ENCODE measurements at places on chromosomes 13 and 19.

GRCh38 chr13:111132948-111133347 lies 17.8 kb downstream of the ARHGEF7 start:
- DNase-seq: no peak

GRCh38 chr19:36113894-36114720 lies 568 bp downstream of the POLR2I start:
- peak; percentile 16 for DNase-seq

DNA sequence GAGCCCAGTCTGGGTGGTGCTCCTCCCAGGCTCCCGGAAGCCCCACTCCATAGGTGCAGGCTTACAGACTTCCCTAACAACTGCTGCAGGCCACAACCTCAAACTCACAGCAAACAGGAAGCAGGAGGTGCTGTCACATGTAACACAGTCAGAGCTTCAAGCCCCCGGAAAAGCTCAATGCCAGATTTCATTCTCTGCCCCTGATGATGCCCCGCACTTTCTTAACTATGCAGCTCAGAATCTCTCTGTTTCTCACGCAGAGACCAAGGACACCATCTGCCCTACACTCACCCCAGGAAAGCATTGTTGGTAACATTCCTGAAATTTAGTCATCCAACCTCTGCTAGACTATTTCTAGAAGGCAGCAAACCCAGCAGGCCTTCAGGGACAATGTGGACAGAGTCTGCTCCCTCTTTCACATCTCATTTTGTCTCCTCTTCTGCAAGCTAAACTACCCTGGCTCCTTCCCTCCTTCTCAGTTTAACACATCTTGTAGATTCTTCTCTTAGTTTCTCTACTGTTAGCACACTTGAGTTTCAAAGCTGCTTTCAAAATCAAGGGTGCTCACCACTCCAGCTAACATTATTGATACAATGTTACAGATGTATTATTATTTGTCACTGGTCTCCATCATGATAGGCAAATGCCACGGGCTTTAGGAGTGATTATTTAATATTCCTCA lies 162.5 kb downstream of the KCTD12 start:
- no peak for DNase-seq

DNA sequence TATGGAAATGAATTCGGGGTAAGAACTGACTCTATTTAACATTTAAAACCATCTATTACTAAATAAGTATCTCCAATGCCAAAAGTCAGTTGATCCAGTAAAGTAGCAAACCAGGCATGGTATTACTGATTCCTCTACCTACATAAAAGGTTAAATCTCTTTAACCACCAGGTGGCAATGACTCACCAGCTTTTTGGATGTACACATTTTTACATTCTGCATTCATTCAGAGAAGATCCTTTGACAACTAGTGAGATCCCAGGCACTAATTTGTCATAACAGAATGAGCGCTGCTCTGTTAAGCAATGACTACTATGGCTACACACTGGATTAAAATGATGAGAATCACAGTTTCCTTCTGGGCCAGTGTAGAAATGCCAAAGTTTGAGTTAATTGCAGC lies 329.8 kb upstream of the GPC6 start:
- DNase-seq: no peak

DNA sequence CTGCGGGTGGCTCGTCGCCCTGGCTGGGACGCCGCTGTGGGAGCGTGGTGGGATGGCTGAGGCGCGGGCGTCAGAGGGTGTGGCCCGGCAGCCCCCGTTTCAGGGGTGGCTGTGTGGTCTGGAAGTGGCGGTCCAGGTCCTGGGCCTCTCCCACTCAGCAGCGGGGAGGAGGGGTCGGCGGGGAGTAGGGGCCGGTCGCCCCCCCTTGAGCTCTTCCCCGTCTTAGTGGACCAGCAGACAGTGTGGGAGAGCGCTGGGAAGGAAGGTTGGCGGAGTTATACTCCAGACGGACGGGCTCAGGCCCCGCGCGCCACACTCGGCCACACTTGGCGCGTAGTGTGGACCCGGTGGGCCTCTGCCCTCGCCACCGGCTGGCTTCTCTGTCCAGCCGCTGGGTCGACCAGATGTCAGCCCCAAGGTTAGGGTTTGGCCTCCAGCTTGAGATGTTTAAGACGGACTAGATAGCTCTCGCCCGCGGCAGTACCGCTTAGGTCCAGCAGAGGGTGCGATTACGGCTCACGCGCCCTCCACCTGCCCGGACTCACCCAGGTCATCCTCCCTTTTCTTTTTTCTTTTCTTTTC lies 21.7 kb upstream of the ZNF429 start:
- DNase-seq: peak; percentile 62

GRCh38 chr13:48403151-48403631 lies 9.7 kb downstream of the LPAR6 start:
- no peak for DNase-seq

DNA sequence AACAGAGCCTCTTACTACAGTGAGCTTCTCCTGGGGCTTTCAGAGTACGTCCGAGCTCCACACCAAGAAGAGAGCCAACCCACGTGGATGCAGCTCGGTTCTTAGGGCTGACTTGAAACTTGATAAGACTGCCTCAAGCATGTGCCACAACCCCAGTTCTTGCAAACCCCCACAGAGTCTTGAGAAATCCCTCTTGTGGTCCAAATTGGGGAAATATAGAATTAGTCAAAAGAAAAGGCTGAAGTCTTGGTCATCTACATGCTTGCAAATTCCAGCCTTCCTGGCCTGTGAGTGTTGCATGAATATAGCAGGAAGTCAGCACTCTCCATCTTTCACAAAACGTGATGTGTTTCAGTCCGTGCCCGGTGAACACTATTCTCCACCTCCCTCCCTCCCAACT lies 95.2 kb downstream of the GGACT start:
- DNase-seq: no peak

- no peak for DNase-seq
Observed at GRCh38 chr19:13417054-13417453, 89.2 kb downstream of the CACNA1A start.

DNA sequence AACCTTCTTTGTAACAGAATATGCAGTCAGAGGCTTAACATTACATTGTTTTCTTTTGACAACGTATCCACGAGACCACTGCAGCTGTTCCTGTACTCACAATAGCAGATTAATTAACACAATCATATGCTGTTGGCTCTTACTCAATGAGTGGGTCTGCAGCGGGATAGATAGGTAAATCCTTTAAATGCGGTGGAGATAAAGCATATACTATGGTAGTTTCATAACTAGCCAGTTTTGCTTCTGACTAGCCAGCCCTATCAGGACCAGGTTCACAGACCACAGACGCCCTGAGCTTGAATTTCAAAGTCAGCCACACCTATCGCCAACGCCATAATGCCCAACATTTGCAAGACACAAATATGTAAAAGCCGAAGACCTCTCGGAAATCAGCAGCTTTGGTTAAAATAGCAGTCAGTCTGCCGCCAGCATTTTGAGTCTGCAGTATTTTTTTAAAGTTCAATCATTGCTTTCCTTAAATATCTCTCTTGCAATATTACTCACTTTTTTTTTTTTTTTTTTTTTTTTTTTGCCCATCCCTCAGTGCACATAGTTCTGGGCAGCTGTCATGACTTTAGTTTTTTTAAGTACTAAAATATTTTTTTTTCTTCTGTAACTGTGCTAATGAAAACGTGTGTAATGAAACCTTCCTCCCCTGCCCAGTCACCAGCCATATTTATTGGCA lies 120.5 kb downstream of the ZNF536 start:
- no peak for DNase-seq

GRCh38 chr19:6828698-6829633 lies 56.5 kb downstream of the VAV1 start:
- peak; percentile 86 for DNase-seq

- no peak for DNase-seq
Observed at GRCh38 chr19:6220385-6221191, 59.2 kb downstream of the MLLT1 start.

- DNase-seq: no peak
Observed at GRCh38 chr19:50189331-50189730, 14.1 kb upstream of the MYH14 start.

DNA sequence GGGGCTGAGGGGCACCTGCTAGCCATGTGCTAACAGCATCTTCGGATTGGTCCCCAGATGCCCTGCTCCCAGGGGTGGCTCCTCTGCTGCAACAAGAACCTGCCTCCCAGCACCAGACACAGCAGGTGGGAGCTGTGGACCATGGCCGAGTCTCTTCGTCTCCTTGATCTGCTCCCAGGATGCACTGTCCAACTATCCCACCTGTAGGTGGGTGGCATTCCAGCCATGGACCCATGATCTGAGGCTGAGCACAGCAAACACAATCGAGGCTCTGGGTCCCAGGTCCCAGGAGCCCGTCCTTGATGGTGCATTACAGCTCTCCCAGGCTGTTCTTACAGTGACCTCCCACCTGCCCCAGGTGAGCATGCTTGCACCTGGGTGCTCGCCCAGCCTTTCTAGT lies 1.6 kb downstream of the ZNF837 start:
- DNase-seq: no peak

DNA sequence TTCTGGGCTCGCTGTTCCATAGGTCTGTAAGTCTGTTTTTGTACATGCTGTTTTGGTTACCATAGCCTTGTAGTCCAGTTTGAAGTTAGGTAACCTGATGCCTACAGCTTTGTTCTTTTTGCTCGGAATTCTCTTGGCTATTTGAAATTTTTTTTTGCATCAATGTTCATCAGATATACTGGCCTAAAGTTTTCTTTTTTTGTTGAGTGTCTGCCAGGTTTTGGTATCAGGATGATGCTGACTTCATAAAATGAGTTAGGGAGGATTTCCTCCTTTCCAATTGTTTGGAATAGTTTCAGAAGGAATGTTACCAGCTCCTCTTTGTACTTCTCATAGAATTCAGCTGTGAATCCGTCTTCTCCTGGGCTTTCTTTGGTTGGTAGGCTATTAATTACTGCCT lies 397.8 kb upstream of the HTR2A start:
- no peak for DNase-seq

DNA sequence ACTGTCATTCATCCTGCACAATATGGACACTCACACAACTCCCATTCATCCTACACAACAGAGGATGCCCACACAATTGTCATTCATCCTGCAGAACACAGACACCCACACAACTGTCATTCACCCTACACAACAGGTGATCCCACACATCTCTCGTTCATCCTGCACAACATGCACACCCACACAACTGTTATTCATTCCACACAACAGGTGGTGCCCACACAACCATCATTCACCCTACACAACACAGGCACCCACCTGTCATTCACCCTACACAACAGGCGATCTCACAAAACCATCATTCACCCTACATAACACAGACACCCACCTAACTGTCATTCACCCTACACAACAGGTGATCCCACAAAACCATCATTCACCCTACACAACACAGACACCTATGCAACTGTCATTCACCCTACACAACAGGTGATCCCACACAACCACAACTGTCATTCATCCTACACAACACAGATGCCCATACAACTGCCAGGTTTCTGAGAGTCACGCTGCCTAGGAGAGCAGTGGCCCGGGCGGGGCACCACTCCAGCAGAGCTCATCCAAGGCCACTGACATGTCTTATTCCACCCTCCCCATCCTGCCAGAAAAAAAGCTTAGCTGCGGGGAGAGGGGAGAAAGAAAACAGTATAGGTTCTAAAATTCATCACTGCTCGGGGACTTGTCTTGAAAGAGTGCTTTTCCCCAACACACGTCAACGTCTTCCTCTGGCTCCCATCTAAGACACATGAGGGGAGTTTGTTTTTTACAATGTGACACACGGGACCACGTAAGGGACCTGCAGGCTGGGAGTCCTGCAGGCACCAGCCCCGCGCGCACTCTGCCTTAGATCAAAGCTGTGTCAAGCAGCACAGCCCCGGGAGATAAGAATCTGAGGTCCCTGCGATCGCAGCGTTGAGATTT lies 44.0 kb downstream of the KLF2 start:
- no peak for DNase-seq

GRCh38 chr19:11125994-11126685 lies 29.4 kb downstream of the SPC24 start:
- DNase-seq: peak; percentile 82
